Jurkat, Clone E6-1 (cell line): ENCODE measurements at places on chromosomes 2 and 18.

DNA sequence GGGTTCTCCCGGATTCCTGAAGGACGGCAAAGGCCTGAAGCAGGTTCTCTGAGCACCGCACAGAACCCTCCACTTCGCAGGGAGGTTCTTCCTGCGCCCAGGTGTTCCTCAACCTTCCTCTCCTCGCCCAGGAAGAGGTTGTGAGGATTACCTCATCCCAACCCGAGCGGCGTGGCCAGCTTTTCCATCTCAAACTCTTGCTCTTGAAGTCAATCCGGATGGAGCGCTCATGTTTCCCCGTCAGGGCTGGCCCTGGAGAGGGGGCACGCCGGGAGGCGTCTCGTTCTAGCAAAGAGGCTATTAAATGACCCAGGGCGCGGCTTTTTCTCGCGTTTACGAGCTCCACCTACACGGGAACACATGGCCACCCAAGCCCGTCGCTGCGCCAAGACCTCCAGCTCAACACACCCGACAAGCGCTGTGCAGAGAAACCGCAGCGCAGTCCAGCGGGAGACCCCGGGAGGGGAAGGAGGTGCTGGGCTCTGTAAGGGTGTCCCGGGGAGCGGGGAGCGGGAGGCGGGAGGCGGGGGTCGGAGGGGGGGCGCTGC, 540 bp upstream of the RAB10 start:
- DNase-seq: no peak

DNA sequence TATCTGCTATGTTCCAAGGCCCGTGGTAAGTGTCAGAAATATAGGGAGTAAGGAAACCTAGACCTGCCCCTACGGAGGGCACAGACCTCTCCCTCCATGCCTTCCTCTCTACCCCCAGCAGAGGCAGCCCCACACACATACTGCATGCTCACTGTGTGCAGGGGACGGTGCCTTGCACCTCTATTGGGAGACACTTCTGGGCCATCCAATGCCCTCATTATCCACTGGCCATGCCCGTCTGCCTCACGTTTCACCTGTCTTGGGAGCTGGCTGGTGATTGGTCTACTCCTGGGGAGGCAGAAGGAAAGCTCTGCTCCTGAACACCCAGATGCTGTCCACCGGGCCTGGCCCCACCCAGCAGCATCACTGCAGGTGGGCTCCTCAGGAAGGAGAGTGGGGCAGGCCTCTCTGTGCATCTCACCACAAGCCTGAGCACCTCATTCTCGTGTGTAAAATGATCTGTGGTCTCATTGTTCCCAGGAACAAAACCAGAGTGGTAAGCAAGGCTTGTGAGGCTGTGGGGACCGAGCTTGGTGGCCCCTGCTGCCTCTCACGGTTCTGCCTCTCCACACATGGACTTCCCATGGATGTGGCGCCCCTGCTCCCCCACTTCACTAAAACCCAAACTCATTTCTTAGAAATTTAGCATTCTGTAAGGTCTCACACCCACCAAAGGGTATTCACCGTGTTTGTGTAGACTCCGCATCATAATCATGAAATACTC, 312.5 kb upstream of the HS6ST1 start:
- DNase-seq: peak; percentile 51

DNA sequence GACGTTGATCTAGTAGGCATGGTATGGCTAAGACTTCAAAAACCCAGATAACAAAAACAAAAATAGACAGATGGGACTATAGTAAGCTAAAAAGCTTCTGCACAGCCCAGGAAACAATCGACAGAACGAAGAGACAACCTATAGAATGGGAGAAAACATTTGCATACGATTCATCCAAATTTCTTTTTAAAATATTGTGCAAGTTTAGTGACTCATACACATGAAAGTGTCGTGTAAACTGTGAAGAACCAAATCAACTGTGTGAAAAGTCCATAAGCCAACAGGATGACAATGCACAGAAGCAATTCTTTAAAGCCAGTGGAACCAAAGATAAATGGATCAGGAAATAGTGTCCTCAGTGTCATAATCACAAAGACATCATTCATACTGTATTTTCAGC, 671.1 kb downstream of the RNF144A start:
- no peak for DNase-seq

DNA sequence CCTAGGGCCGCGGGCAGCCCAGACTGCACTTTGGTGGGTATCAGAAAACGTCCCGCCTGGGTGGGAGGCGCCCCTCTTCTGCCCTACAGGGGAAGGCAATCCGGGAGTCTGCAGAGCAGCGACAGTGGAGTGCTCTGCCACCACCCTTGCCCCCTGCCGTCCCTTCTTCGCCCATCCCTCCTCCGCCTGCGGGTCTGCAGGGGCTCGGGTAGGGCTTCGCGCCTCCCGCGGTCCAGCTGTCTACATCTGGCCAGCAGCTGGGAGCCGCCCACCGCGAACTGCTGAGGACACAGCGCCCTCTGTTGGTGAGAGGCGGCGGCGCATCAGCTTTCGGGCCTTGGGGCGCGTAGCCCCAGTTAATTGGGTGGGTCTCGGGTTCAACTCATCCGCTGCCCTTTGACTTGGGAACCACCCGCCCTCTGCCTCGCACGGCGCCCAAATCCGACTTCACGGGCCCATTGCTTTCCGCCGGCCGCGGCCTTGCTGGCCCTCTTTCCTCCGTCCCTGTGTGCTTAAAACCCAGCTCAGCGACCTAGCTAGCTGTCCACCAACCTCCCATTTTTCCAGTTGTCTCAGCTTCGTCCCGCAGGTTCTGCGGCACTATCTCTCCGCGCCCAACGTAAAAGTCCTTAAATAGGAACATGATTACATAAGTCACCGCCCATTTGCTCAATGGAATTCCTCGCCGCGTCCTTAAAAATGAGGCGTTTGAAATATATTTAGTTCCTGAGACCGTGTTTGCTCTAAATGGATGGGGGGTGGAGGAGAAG, 17.6 kb downstream of the WNT10A start:
- DNase-seq: no peak
